GF-D8 (cell line): ENCODE measurements at places on chromosomes 2 and 18.

- DNase-seq, result no peak
Observed at GRCh38 chr2:131005216-131005935, 87.9 kb downstream of the FAM168B start.

DNA sequence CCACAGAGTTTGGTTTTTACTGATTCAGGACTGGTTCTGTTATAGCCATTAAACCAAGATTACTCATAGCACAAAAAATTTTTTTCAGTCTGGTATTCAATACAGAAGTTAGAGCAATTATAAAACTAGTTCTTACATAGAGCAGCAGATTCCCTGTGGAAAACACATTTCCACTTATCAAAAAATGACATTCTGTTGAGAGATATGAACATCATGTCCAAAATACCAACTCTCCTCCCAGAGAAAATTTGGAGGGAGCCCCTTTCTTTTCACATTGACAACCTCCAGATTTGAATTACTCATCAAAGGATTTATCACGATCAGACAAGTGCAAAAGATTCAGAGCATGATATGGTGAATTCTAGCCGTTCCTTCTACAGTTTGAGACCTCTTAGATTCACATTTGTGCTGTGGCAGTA is 126.8 kb upstream of the SERPINE2 start:
- DNase-seq, result no peak

- no peak for DNase-seq
Observed at GRCh38 chr18:24446453-24446852, 14.0 kb upstream of the HRH4 start.

GRCh38 chr18:50611529-50611941 is 51.6 kb downstream of the MAPK4 start:
- DNase-seq, result no peak

GRCh38 chr2:58266211-58266610 is 25.1 kb upstream of the FANCL start:
- DNase-seq, result no peak
